D341Med (cell line): ENCODE measurements at places on chromosomes 3 and 15.
A peak's percentile ranks its signal among the peaks of the same experiment; 100 is the strongest.

GRCh38 chr3:57758686-57759085 is 2.6 kb downstream of the SLMAP start:
- no peak for DNase-seq

GRCh38 chr3:106299300-106300098 is 430.7 kb upstream of the CBLB start:
- no peak for DNase-seq

GRCh38 chr3:40109641-40110490 is 199.6 kb upstream of the EIF1B start:
- no peak for DNase-seq

GRCh38 chr15:88900309-88900981 is 5.1 kb upstream of the HAPLN3 start:
- no peak for DNase-seq

GRCh38 chr15:72058585-72058984 is 59.4 kb downstream of the MYO9A start:
- no peak for DNase-seq

DNA sequence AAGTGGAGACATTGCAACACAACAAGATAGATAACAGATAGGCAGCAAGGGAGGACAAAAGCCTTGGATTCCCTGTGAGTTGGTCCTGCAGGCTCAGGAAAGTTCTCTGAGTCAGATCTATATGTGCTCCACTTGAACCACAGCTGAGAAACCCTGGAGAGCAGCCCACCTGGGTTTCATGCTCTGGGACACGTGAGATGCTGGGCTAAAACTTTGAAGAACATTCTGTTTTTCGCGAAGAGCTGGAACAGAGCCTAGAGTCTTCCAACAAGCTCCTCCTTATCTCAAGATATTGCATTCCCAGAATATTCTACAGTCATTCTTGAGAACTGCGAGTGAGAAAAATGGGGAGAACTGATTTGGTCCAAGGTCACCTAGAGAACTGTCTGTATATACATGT is 583.0 kb upstream of the ROBO1 start:
- DNase-seq: no peak

- DNase-seq: no peak
Observed at GRCh38 chr3:61358364-61358763, 107.1 kb upstream of the FHIT start.

- peak; percentile 45 for DNase-seq
Observed at GRCh38 chr15:26773917-26774316, 1.1 kb upstream of the GABRB3 start.

GRCh38 chr3:66931291-66931690 is 66.8 kb upstream of the KBTBD8 start:
- DNase-seq: no peak

GRCh38 chr3:158731486-158731885 is 771 bp downstream of the RARRES1 start:
- no peak for DNase-seq

DNA sequence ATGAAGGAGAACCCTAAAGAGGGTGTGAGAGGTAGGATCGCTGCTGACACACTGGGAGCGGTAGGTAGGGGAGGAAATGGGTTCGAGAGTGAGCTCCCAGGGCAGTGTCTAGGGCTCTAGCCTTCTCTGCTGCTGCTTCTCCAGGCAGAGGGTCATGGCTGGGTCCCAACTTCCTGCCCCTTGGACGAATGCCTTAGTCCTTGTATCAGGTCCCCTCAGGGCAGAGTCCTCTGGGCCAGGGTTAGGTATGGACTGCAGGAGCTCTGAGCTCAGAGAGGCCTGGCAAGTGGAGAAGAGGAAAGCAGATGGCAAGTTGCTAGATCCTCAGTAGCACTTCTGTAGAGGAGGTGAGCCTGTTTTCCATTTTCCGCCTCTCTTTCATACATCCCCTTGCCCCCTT is 2.9 kb downstream of the CORO2B start:
- no peak for DNase-seq

DNA sequence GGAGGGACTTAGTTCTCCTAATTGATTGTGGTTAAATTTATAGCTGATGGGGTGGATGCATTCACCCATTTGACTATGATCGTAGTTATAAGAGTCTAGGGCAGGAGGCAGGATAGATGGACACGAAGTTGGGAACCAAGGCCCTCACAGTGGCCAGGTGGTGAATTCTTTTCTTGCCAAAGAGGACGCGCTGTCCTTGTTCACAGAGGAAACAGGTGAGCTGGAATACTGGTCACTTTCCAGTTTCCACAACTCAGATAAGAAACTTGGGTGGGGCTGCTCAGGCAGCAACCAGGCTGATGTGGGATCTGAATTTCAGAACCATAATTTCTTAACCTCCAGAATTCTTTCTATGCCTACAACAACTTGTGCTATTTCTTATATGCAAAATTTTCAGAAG is 34.0 kb upstream of the ICE2 start:
- no peak for DNase-seq

DNA sequence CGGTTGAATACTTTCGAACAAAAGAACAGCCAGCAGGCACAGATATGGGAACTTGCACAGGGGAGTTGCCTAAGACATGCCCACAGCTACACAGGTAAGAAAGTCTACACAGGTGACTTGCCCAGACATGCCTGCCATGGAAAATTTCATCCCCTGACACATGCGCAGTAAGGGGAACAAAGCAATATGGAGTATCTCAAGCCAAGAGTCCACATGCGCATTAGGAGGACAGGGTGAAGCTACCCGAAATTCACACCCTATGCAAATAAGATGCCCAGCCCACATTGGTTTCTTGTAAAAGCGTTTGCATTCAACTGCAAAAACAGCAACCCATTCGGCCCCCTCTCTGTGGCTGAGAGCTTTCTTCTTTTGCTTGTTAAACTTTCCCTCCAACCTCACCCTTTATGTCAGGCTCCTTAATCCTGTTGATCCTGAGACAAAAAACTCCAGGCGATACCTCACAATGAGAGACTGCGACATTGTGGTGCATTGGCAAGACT is 49.3 kb upstream of the TRPM1 start:
- no peak for DNase-seq
